ENCODE measurements at places on chromosomes 4 and X.

- H3K27ac ChIP-seq: no peak overlapping the region
- no peaks in the 10 kb centered on the region for H3K36me3 ChIP-seq
- no peak for DNase-seq
- no peaks in the 10 kb centered on the region for H3K4me1 ChIP-seq
- H3K27me3 ChIP-seq: no peaks in the 10 kb centered on the region
- no peak overlapping the region for H3K4me3 ChIP-seq
These were observed 460.9 kb upstream of the FAT1 start for GRCh38 chr4:187184508-187184907.

GRCh38 chr4:52249581-52249980 lies 198.5 kb downstream of the SPATA18 start:
- peak overlapping the region; percentile 27 for H3K27ac ChIP-seq
- no peak for DNase-seq
- no peaks in the 10 kb centered on the region for H3K4me1 ChIP-seq
- no peaks in the 10 kb centered on the region for H3K27me3 ChIP-seq

DNA sequence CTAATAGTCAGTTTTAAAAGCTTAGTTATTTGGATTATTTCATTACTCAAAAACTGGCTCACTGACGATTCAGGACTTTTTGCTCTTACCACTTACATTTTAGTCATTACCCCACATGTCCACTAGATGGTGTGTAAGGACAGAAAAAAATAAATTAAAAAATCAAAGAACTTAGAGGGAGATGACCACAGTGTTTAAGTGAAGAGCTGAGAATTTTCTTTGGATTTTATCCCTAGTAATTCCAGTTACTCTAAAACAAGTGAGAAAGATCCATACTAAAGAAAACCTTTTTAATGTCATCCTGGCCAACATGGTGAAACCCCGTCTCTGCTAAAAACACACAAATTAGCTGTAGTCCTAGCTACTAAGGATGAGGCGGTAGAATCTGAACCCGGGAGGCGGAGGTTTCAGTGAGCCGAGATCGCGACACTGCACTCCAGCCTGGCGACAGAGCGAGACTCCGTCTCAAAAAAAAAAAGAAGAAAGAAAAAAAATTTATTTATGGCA lies 26.4 kb upstream of the TMPRSS11B start:
- H3K4me3 ChIP-seq: peak overlapping the region; percentile 74
- peak overlapping the region; percentile 90 for H3K27ac ChIP-seq
- H3K4me1 ChIP-seq: peaks cover 4% of the 10 kb centered on the region
- no peaks in the 10 kb centered on the region for H3K36me3 ChIP-seq

DNA sequence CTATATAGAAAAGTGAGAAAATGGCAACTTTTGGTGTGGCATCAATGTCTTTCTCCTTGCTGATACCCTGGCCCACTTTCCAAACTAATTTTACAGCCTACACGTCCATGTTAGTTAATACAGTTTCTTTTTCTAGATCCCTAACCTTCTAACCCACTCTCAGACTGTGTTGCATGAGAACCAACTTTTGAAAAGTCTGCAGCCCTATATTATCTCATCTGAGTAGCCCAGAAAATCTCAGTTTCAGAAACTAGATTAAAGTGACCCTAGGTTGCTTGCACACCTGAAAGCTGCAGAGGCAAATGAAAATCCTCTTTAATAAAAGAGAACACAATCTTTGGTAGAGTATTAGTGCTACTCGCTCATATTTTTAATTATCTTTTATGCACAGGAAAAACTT lies 371.6 kb upstream of the EMCN start:
- no peak for DNase-seq
- H3K27ac ChIP-seq: no peak overlapping the region
- H3K36me3 ChIP-seq: no peaks in the 10 kb centered on the region
- no peak overlapping the region for H3K4me3 ChIP-seq
- no peaks in the 10 kb centered on the region for H3K27me3 ChIP-seq

- H3K27ac ChIP-seq: no peak overlapping the region
- no peaks in the 10 kb centered on the region for H3K36me3 ChIP-seq
- H3K4me3 ChIP-seq: no peak overlapping the region
- DNase-seq: no peak
These were observed 349.1 kb downstream of the NR3C2 start for GRCh38 chr4:148093065-148093464.

- no peaks in the 10 kb centered on the region for H3K27me3 ChIP-seq
- H3K36me3 ChIP-seq: no peaks in the 10 kb centered on the region
- DNase-seq: peak; percentile 47
- H3K4me3 ChIP-seq: no peak overlapping the region
- peaks cover 3% of the 10 kb centered on the region for H3K4me1 ChIP-seq
These were observed 7.4 kb downstream of the DMP1 start for GRCh38 chr4:87657525-87657924.

DNA sequence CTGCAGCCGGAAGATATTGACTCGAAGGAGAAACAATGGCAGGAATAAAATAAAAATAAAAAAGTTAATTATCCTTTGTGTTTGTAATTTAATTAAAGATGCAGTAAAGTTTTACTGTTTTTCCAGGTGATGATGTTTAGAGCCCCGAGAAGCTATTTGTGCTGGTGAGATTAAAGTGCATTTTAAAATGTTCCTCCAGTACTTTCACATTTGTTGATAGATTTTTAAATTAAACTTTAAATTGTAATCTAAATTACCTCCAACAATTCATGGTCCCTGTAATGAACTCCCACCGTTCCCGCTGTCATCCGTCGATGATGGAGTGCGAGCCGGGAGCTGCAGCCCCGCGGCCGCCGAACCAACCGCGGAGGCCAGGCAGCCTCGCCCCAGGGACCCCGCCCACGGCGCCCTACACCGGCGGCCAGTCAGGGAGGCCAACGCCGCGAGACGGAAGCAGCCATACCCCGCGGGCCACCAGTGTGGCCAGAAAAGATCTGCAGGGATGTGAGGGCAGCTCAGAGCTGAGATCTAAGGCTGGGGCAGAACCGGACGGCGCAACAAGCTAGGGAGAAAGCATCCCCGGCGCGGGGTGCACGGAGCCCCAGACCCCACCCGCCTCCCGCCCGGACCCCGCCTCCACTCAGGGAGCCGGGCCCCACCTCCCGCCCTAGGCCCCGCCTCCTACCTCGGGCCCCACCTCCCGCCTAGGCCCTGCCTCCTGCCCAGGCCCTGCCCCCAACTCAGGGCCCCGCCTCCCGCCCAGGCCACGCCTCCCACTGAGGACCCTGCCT lies 104.0 kb downstream of the FAM53A start:
- H3K27me3 ChIP-seq: peaks cover 4% of the 10 kb centered on the region
- H3K36me3 ChIP-seq: peaks cover 3% of the 10 kb centered on the region
- H3K27ac ChIP-seq: no peak overlapping the region
- H3K4me1 ChIP-seq: peaks cover 16% of the 10 kb centered on the region
- H3K4me3 ChIP-seq: peak overlapping the region; percentile 59

- H3K27me3 ChIP-seq: no peaks in the 10 kb centered on the region
- no peak for DNase-seq
- H3K4me3 ChIP-seq: no peak overlapping the region
These were observed 28.2 kb downstream of the APOO start for GRCh38 chrX:23879380-23880090.

DNA sequence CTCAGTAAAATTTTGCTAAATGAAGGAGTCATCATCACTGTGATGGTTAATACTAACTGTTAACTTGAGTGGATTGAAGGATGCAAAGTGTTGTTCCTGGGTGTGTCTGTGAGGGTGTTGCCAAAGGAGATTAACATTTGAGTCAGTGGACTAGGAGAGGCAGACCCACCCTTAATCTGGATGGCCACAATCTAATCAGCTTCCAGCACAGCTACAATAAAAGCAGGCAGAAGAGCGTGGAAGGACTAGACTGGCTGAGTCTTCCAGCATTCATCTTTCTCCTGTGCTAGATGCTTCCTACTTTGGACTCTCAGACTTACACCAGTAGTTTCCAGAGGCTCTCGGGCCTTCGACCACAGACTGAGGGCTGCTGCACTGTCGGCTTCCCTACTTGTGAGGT lies 21.3 kb upstream of the WDR44 start:
- H3K4me3 ChIP-seq: no peak overlapping the region
- no peaks in the 10 kb centered on the region for H3K4me1 ChIP-seq
- H3K27me3 ChIP-seq: no peaks in the 10 kb centered on the region
- no peaks in the 10 kb centered on the region for H3K36me3 ChIP-seq
- DNase-seq: no peak

DNA sequence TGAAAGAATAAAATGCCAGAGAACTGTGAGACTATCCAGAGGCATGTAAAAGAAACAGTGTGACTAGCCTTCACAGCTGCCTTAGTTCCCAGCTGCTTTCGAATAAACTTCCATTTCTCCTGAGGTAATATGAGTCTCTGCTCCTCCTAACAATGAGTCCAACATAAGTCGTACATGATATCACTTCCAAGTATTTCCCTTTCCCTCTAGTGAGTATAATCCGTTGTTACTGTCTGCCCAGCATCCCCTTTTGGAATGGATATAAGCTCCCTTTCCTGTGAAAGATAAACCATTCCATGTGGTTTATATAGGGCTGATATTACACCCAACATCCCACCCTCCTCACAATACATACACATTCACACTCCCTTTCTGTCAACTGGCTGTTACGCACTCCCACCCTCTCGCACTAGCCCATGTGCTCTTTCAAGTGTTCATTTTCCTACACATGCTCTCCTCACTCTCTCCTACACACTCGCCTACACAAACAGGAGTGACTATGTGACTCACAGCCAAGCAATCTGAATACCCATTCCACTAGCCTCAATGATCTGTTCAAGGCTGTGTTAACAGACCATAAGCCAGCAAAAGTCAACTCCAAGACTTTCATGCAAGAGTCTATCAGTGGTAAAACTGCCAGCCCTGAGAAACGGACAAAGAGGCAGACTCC lies 5.0 kb downstream of the NAF1 start:
- H3K36me3 ChIP-seq: no peaks in the 10 kb centered on the region
- no peak overlapping the region for H3K4me3 ChIP-seq
- H3K27ac ChIP-seq: peak overlapping the region; percentile 0
- H3K4me1 ChIP-seq: peaks cover 2% of the 10 kb centered on the region
